ENCODE measurements at places on chromosomes 4 and X.

GRCh38 chr4:26361297-26361696 lies 40.5 kb downstream of the RBPJ start:
- no peak for DNase-seq

DNA sequence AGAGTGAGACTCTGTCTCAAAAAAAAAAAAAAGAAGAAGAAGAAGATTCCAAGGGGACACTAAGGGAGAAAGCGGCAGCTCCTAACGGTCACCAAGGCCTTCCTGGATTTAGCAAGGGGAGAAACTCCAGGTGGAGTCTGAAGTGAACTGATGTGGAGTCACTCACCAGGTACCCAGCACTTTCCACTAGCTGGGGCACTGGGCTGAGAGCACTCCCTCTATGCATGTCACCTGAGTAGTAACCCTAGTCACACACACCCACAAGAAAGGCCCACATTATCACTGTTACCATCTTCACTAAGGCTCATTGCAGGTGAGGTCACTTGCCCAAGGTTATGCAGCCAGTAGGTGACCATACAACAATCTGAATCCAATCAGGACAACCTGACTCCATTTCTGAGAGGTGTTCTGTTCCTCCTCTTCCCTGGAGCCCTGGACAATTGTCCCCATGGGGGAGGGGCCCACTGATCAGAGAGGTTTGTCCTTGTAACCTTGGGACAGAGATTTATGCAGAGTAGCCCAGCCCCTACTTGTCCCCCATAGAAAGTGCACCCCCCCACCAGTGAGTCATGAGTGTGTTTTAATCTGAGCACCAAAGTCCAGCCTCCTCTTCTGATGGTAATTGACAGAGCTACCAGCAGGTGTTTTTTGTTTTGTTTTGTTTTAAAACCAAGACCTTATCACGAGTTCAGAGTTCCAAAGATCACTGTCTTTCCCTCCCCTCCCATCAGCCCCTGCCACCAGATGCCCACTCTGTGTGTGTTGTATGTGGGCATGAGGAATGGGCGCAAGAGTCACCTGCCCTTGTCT lies 5.9 kb upstream of the SASH3 start:
- DNase-seq, result peak; percentile 25

DNA sequence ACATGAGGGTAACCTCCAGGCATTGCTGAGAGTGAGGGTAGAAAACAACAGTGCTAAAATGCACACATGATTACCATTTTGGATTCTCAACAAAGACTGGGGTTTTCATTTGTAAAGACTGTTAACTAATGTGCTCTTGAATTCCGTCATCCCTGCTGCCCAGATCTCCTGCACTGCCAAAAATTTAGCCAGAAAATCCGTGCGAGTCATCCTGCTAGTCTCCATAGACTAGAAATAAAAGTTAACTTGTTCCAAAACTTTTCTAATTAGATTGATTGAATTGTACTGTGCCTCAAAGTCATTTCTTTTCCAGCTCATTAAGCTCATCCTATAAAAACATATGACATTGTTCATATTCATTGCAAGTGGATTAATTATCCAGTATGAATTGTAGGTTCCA lies 99.8 kb downstream of the ARSF start:
- DNase-seq, result no peak

DNA sequence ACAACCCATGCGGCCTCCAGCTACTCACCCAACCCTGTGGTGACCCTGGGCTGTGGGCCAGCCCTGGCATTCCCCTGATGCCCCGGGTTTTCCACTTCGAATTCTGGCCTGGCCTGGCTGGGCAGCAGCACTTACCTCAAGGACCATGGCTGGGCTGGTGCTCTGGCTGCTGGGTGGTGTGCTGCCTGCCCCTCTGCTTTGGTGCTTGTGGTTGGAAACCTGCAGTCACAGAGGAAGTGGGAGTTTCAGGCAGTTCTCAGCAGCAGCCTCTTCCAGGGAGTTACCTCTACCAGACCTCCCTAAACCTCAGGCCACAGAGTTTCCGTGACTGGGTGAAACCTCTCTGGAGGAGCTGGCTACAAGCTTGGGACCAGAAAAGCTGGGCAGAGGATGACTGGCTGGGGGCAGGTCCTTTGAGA lies at the start of gene CXCR3:
CXCR3 (minus strand) TSS at position 209 of the 419 bp plus-strand sequence; CDS start at position 147, 62 bp downstream.
- DNase-seq, result peak; percentile 53

- DNase-seq, result no peak
Measured at GRCh38 chrX:108415146-108415545, 23.1 kb downstream of the COL4A6 start.

GRCh38 chr4:188428935-188429334 lies 289.7 kb downstream of the TRIML1 start:
- no peak for DNase-seq
